ENCODE measurements at places on chromosomes 13 and 19. TPM values are rescaled to one million over a fixed set of nuclear protein-coding genes. Genes with fewer than 3 reads are reported as not detected.

S1PR5 gene
- total RNA-seq = 0.39 TPM

GRCh38 chr19:53892981-53893325, 11.0 kb downstream of the PRKCG start:
- H3K27me3 ChIP-seq = peaks cover 1% of the 10 kb centered on the region
- no peak overlapping the region for H3K27ac ChIP-seq
- no peaks in the 10 kb centered on the region for H3K4me1 ChIP-seq
- no peaks in the 10 kb centered on the region for H3K36me3 ChIP-seq
- DNase-seq = no peak
- H3K4me3 ChIP-seq = no peak overlapping the region

- no peaks in the 10 kb centered on the region for H3K4me1 ChIP-seq
- no peaks in the 10 kb centered on the region for H3K36me3 ChIP-seq
- H3K4me3 ChIP-seq = no peak overlapping the region
- no peak for DNase-seq
- no peak overlapping the region for H3K27ac ChIP-seq
These were observed 18.9 kb upstream of the ZSCAN5A start for GRCh38 chr19:56333506-56333905.

DNA sequence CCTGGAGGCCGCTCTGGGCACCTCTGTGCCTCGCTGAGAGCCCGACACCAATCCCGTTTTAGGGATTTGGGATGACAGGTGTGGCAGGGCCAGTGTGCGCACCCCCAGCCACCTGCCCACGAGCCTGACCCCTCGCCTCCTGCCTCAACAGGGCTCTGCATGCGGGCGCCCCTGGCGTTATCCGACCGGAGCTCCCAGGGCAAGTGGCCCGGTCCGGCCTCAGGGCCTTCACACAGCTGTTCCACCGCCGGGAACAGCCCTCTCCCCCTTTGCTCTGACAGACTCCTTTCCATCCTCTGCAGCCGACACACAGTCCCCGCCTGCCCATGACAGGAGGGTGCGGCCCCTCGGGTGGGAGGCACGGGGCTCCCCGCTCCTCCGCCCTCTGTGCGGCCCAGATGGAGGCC, 7.1 kb upstream of the WDR18 start:
- H3K4me3 ChIP-seq = no peak overlapping the region
- H3K27ac ChIP-seq = no peak overlapping the region
- no peaks in the 10 kb centered on the region for H3K4me1 ChIP-seq

DNA sequence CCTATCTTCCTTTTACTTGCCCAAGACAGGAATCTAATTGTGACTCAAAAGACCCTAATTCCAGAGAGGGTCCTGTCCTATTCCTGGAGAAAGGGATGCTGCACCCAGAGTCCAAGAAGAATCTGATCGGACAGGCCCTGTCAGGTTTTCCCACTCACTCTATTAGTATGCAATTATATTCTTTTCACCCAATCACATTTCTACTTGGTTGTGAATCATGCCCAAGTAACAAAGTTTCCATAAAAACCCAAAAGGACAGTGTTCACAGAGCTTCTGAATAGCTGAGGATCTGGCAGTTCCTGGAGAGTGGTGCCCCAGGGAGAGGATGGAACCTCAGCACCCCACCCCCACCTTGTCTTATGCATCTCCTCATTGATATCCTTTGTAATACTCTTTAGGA, 135.3 kb upstream of the SLITRK5 start:
- H3K36me3 ChIP-seq = no peaks in the 10 kb centered on the region
- no peaks in the 10 kb centered on the region for H3K4me1 ChIP-seq
- H3K4me3 ChIP-seq = no peak overlapping the region
- DNase-seq = no peak
- no peak overlapping the region for H3K27ac ChIP-seq

GRCh38 chr19:49301866-49302252, 23.1 kb downstream of the SLC6A16 start:
- no peak overlapping the region for H3K27ac ChIP-seq
- no peak for DNase-seq
- H3K36me3 ChIP-seq = no peaks in the 10 kb centered on the region
- H3K4me1 ChIP-seq = no peaks in the 10 kb centered on the region
- no peak overlapping the region for H3K4me3 ChIP-seq

GRCh38 chr13:28750187-28751045, 31.6 kb upstream of the SLC46A3 start:
- H3K27me3 ChIP-seq = no peaks in the 10 kb centered on the region
- no peaks in the 10 kb centered on the region for H3K4me1 ChIP-seq
- H3K36me3 ChIP-seq = no peaks in the 10 kb centered on the region

DNA sequence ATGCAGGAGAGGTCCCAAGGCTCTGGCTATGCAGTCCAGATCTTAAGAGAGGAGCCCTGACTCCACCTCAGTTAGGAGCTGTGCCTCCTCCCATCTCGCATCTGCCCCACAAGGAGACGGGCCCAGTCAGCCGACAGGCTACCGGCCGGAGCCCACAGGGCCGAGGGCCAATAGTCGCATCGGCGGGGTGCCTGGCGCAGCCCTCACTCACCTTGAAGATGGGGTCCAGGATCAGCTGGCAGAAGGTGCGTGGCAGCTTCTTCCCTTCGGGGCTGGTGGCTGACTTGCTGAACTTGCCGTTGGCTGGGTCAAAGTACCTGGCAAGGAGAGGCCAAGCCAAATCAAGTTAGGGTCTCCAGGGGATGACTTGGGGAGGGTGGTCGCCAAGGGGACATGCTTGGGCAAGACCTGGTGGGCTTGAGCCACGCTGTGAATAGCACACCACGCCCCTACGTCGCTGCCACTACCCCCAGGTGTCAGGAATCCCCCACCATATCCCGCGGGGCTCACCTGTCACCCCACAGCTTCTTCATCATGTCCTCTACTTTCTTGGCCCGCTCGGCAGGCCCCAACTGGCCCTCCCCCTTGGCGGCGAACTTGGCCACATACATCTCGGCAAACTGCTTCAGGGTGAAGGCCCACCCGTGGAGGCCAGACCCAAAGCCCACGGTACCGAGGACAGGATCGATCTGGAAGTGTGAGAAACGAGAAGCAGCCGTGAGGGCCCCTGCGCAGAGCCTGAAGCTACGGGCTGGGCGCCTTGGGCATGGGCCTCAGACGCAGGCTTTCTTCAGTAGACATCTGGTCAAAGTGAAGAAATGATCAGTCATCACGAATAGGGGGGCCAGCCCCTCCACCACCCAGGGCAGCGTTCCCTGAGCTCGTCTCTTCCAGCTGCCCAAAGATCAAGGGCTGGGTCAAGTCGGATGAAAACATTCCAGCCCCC, 3.3 kb downstream of the EEF2 start:
- H3K4me1 ChIP-seq = peaks cover 4% of the 10 kb centered on the region
- peaks cover 42% of the 10 kb centered on the region for H3K36me3 ChIP-seq
- DNase-seq = no peak
- no peak overlapping the region for H3K4me3 ChIP-seq

ZNF557 gene
- 11.5 TPM for total RNA-seq

- no peak for DNase-seq
- H3K27me3 ChIP-seq = no peaks in the 10 kb centered on the region
- no peaks in the 10 kb centered on the region for H3K36me3 ChIP-seq
- no peak overlapping the region for H3K27ac ChIP-seq
These were observed 1.2 kb downstream of the PPM1N start for GRCh38 chr19:45499196-45500180.

GRCh38 chr13:67642657-67643056, 412.5 kb upstream of the PCDH9 start:
- H3K27ac ChIP-seq = no peak overlapping the region
- no peaks in the 10 kb centered on the region for H3K27me3 ChIP-seq
- DNase-seq = no peak
- no peaks in the 10 kb centered on the region for H3K4me1 ChIP-seq
- no peak overlapping the region for H3K4me3 ChIP-seq

DNA sequence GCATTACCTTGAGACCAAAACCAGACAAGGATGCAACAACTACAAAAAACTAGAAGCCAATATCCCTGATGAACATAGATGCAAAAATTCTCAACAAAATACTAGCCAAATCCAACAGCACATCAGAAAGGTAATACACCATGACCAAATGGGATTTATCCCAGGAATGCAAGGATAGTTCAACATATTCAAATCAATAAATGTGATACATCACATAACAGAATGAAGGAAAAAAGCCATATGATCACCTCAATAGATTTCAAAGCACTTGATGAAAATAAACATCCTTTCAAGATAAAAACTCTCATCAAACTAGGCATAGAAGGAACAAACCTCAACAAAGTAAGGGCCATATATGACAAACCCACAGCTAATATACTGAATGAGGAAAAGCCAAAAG, 10.2 kb upstream of the ZNF546 start:
- H3K27ac ChIP-seq = no peak overlapping the region
- H3K36me3 ChIP-seq = no peaks in the 10 kb centered on the region
- DNase-seq = no peak
- no peaks in the 10 kb centered on the region for H3K27me3 ChIP-seq
- H3K4me3 ChIP-seq = no peak overlapping the region

DNA sequence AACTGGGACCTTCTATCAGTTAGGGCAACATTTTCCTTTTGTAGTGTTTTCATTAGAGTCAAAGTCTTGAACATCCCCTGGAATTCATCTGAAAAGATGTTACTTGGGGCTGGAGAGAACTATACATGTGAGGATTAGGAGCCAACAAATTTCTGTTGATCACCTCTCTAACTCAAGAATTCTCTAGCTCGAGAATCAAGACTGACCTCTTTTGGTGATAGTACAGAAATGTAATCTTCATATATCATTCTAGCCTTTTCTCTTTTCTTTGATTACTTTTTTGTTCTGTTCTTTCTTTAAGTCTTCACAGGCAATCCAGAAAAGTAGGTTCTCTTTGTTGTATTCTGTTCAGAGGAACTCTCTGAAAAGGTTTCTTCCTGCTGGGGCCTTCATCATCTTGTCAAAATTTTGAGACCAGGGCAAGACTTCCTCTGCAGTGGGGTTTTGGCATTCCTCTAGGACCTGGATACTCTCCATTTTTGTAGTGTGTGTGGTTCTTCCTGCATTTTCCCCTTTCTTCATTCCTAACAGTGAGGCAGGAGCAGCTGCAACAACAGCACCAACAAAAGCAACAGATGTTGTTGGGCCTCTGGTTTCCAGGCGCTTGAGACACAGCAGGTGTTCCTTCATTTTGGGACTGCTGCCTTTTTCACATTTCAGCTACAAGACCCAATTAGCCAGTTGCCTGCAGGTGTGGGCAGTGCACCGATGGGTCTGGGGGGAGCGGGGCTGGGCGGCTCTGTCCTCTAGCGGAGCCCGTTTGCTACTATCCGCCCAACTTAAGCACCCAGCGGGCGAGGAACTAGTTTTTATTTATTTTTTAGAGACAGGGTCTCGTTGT, 26.2 kb downstream of the ELF1 start:
- no peak overlapping the region for H3K27ac ChIP-seq
- no peaks in the 10 kb centered on the region for H3K27me3 ChIP-seq
- DNase-seq = no peak
- peaks cover 4% of the 10 kb centered on the region for H3K4me1 ChIP-seq
- H3K4me3 ChIP-seq = no peak overlapping the region

DNA sequence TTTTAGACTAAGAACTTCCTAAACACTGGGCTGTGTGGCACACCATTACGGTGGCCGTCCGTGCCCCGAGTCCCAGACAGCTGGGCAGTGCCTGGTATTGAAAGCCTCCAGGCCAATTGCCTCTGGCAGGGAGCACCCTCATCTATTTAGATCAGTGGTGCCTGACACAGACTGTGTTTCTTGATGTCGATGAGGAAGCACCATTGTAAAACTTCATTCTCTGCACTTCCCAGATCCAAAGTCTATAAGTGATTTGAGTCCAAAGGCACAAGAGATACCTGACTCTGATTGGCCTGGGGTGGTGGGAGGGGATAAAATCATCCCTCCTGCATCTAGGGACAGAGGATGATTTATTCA, 8.5 kb upstream of the STK24 start:
- H3K36me3 ChIP-seq = no peaks in the 10 kb centered on the region
- H3K27me3 ChIP-seq = no peaks in the 10 kb centered on the region
- H3K4me3 ChIP-seq = no peak overlapping the region
- no peak overlapping the region for H3K27ac ChIP-seq
- peaks cover 2% of the 10 kb centered on the region for H3K4me1 ChIP-seq

- H3K36me3 ChIP-seq = no peaks in the 10 kb centered on the region
- no peak overlapping the region for H3K27ac ChIP-seq
- no peaks in the 10 kb centered on the region for H3K27me3 ChIP-seq
These were observed 52.8 kb upstream of the ZNF536 start for GRCh38 chr19:30319411-30319810.

DNA sequence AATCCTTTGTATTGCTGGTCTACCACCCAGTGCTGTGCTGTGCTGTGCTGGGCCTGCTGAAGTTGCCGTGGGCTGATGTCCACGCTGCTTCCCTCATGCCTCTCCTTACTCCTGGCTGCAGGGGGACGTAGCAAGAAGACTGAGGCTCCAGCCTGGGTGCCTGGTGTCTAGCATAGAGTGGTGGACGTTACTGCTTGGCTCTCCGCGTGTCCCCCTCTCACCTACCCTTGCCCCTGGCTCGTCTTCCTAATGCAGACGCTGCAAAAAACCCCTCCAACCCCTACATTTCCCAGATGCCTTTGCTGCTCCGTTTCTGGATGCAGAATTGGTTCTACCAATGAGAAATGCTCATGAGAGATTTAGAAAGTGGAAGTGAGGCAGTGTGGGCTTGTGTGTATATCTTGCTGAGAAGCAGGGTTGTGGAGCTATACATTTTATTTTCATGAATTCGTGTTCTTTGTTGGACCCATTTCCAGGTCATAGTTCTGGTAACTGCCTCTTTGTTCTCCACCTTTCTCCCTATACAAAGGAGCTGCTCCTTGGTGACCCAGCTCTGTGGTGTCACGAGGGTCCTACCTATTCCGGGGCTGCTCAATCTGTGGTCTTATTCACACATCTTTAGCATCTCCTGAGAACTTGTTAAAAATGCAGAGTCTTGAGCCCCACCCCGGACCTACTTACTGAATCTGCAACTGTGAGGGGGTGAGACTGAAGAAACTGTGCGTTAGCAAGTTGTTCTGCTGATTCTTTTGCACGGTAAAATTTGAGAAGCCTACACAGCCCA, 7.9 kb upstream of the DENND1C start:
- H3K36me3 ChIP-seq = no peaks in the 10 kb centered on the region
- H3K4me1 ChIP-seq = no peaks in the 10 kb centered on the region
- H3K4me3 ChIP-seq = no peak overlapping the region
- no peaks in the 10 kb centered on the region for H3K27me3 ChIP-seq
- H3K27ac ChIP-seq = no peak overlapping the region
- no peak for DNase-seq

LAIR1 gene
- 27.4 TPM for total RNA-seq

- H3K4me1 ChIP-seq = no peaks in the 10 kb centered on the region
- H3K27me3 ChIP-seq = no peaks in the 10 kb centered on the region
- peak; percentile 82 for DNase-seq
- H3K27ac ChIP-seq = no peak overlapping the region
- H3K4me3 ChIP-seq = no peak overlapping the region
These were observed 45.7 kb downstream of the TPP2 start for GRCh38 chr13:102642475-102642874.
